Smooth muscle cell of bladder (primary cell): ENCODE measurements at places on chromosomes 5 and 9. TPM values are rescaled to one million over a fixed set of nuclear protein-coding genes. Genes with fewer than 3 reads are reported as not detected.

The TEX48 gene
- not detected in 2 replicates for total RNA-seq

The PHF24 gene
- under 0.01 TPM in 1 of 2 replicates, not detected in the other for total RNA-seq

The PCDH12 gene
- 0.14 and 0.37 TPM in 2 replicates for total RNA-seq

The SLCO4C1 gene
- not detected in 2 replicates for total RNA-seq

The SPATA31A7 gene
- total RNA-seq = not detected in 2 replicates

The SLC2A6 gene
- total RNA-seq = 12.9 and 14.1 TPM in 2 replicates

The TMED9 gene
- 192 and 233 TPM in 2 replicates for total RNA-seq

The CSF2 gene
- total RNA-seq = 0.18 TPM in 1 of 2 replicates, not detected in the other

The GABRA1 gene
- total RNA-seq = not detected in 2 replicates

The PCDHGB5 gene
- total RNA-seq = 15.9 and 19.9 TPM in 2 replicates

The SPATA31A3 gene
- not detected in 2 replicates for total RNA-seq

The SLIT3 gene
- total RNA-seq = 4.6 and 18.5 TPM in 2 replicates

The CMYA5 gene
- 1.3 and 3.0 TPM in 2 replicates for total RNA-seq

The C9 gene
- 0.18 TPM in 1 of 2 replicates, not detected in the other for total RNA-seq

The PDLIM4 gene
- 27.7 and 53.3 TPM in 2 replicates for total RNA-seq

The CDH10 gene
- 0.14 and 1.7 TPM in 2 replicates for total RNA-seq

The CCDC192 gene
- total RNA-seq = not detected in 2 replicates

The TMEM174 gene
- total RNA-seq = not detected in 2 replicates

The SNCAIP gene
- total RNA-seq = 14.2 and 19.4 TPM in 2 replicates

The ARSI gene
- total RNA-seq = 22.2 and 26.8 TPM in 2 replicates

The IL5 gene
- not detected in 2 replicates for total RNA-seq

The CCL19 gene
- total RNA-seq = not detected in 2 replicates

The CER1 gene
- total RNA-seq = not detected in 2 replicates

The WDR38 gene
- total RNA-seq = not detected in 2 replicates

The PCDHGA1 gene
- 1.1 TPM in 2 replicates for total RNA-seq

The INSL4 gene
- not detected in 2 replicates for total RNA-seq
